ENCODE measurements at places on chromosomes 7 and 10.

GRCh38 chr7:74615933-74616780, 41.4 kb upstream of the GTF2I start:
- peak; percentile 31 for DNase-seq

DNA sequence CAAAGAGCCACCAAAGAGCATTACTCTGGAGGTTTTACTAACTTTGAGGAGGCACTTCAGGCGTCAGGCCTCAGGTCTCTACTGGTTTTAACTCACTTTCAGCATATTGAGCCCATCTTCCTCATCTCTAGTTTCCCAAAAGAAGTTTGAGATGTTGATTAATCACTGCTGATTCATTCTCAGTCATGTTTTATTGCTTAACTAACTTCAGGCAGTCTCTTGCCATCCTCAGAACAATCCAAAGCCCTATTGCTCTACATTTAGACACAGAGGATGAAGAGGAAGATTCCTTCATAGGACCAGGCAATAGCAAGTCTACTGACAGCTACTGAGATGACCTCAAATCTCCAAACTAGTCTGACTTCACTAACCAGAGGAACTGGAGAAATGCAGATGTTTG, 39.1 kb upstream of the BET1 start:
- DNase-seq: no peak

GRCh38 chr10:85311613-85312337, 983.4 kb downstream of the CCSER2 start:
- no peak for DNase-seq

DNA sequence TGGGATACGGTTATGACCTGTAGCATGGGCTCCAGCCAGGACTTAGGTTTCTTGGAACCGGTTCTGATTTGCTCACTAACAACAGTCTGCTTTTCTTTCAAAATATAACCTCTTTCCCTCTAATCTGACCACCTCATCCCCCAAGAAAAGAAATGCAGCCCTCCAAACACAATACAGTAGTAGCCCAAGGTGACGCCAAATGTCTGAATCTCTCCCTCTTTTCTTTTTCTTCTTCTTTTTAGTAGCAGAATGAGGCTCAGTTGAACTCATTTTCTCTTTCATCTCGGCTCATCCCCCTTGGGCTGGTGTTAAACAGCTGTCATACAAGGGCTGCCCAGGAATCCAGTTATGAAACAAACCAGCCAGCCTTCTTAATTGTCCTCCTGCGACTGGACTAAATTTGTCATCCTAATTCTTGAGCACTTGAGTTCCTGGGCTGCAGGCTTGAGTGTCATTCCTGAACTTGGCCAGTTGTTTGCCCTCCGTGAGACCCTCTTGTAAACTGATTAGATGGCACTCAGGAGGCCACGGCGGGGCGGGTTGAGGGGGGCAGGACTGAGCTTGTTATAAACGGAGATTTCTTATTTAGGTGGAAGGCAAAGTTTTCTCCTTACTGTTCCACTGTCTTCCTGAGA, 94.8 kb downstream of the SORCS3 start:
- DNase-seq: no peak

DNA sequence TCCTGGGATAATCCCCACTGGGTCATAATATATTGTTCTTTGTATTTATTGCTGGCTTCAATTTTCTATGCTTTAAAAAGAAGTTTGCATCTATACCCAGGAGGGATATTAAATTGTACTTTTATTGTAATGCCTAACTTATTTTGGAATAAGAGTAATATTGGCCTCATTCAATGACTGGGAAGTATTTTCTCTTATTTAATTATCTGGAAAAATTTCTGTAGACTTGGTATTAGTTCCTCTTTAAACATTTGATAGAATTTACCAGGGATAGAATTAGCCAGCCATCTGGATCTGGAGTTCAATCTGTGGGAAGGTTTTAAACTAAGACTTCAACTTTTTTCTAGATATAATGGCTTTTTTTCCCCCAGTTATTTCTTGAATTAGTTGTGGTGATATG, 115.2 kb upstream of the ZNF32 start:
- no peak for DNase-seq

DNA sequence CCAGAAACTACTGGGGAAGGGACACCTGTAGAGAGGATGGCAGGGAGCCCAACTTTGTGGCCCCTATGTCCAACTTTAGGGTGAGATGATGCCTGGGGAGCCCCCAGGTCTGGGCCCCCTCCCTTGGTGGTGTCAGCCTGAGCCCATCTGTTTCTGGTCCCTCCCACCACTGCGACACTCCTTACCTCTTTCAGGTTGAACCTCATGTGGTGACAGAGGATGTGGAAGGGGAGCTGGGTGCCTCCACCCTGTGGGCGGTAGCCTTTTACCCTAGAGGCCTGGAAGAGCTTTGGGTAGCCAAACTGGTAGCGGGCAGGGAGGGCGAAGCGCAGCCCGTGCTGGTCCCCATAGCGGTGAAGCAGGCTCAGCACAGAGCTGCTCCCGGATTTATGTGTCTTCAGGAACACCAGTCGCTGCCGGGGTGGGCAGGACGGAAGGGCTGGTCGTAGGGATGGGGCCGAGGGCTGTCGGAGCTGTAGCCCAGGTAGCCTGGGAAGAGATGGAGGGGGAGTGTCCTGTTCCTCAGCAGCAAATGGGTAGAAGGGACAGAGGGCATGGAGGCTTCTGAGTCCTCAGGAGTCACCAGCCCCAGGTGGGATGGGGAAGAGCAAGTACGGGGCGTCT, 2.0 kb downstream of the GAL3ST4 start:
- no peak for DNase-seq
